WERI-Rb-1 (cell line): ENCODE measurements at places on chromosomes 7 and 10.

DNA sequence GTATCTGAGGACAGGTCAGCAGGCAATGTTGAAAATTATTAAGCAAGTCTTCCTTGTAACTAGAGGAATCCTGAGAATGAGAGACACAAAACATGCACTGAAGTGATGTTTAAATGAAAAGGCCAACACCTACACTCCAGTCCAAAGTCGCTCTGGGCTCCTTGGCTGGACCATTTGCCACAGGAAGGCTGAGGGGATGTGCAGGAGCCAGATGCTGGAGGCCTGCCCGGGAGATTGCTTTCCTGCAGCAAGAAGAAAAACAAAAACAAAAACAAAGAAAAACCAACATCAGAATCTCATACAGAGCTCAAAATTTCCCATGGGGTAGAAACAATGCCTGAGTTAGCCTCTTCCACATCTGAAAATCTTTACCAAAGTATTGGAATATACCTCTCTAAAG, 157.0 kb downstream of the DGKI start:
- DNase-seq: no peak

DNA sequence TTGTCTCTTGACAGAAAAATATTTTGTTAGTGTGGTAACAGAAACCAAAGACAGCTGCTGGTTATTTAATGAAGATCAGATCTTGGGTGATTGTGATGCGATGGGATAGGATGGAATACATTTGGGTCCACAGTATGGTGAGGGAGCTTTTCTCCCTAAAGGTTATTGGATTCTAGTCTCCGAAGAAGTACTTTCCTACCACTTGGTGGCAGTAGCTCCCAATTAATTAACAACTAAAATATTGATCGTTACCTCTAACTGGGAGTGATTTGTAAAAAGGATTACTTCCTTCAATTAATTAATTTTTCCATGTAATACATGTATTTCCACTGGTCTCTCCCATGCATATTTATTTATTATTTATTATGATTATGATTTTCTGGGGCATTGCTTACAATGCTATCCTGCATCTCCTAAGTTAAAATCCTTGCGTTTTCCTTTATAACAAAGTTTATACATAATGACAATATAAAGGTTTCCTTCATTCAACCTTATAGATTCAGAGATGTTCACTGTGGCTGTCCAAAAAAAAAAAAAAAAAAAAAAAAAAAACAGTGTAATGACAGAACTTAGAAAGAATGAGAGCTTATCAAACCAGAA, 25.6 kb downstream of the TMEM196 start:
- DNase-seq: no peak

DNA sequence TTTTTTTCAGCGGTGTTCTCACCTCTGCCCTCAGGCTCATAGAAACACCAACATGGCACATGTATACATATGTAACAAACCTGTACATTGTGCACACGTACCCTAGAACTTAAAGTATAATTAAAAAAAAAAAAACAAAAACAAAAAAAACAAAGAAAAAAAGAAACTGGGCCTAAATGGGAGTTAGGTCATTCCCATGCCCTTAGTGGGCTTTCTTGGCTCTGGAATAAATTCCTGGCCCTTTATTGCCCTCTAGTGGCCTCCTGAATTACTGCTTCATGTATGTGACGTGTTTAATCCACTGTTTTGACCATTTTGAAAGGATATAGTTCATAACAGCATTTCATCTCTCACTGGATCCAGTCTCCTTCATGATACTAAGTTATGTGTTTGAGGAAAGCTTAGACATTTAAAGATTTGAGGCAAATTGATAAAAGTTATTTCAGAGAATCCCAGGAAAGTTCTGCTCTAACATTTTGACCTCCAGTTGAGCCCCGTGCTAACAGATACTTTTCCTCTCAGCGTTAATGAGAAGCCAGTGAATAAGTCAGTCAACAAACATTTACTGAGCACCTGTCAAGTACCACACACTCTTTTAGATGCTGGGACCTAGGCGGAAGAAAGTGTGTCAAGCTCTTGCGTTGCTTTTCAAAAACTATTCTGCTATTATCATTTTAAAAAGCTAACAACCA, 54.7 kb upstream of the SYPL1 start:
- peak; percentile 49 for DNase-seq

GRCh38 chr10:110533149-110533548, 34.3 kb upstream of the SMC3 start:
- peak; percentile 78 for DNase-seq

DNA sequence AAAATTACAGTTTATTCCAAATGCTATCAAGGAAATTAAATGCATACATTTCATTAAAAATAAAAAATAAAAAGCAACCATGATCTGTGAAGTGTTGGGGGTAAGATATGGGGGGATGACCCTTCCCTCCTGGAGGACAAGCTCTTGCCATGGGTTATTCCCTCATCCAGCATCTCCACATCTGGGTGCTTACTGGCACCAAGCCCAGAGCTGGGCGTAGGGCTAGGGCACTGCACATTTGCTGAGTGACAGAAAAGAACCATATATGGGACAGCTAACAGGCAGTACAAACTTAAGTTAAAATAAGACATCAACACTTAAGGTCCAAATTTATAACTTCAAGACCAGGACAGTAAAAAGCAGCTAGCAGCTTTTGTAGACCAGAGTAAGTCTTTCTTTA, 10.2 kb downstream of the CCDC6 start:
- no peak for DNase-seq

DNA sequence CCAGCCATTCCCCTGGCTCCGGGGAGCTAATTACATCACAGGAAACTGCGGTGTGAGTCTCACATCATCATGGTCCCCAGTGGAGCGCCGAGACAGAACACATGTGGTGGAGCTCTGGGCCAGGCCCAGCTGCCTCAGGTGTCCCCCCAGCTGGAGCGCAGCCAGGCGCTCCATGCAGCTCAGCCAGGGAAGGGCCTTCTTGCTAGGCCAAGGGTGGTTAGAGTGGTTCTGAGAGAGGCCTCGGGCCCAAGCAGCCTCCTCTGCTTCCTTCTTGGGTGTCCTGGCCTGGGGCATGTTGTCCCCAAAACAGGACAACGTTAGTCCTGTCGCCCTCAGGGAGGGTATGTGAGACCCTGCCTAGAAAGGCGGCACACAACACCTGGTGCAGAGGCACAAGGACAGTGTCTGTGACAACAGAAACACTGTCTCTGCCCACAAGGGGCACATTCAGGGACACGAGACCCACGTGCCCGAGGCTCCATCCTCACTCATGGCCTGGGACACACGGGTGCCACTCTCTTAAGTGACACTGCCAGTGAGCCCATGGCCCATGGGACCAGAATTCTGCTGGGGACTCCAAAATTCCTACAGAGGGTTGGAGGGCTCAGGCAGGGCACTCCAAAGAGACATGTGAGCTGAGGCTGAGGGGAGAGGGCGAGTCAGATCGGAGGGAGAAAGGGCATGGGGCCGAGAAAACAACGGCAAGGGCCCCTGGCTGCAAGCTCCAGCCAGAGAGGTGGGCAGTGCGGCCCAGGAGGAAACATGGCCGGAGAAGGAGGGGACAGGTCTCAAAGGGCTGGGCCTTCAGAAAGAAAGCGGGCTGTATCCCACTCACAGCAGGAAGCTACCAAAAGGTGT, 37.0 kb upstream of the RET start:
- DNase-seq: no peak

DNA sequence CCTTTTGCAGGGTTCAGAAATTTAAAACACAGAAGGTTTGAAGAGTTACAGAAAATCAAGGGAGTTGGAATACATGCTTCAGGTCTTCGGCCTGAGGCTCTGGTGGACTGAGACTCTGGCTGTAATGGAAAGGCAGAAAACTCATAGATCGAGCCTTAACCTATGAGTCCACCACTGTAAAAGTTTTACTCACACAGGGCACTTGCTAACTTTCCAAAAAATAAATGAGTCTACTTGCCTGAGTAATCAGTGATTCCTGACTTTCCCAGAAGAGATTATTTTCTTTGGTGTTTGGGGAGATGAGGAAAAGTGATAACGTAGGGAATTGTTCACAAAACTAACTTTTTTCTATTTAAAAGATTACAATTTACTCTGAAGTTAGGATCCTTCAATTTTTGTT, 108.0 kb downstream of the MBL2 start:
- no peak for DNase-seq

GRCh38 chr7:17802056-17802455, 138.2 kb downstream of the SNX13 start:
- DNase-seq: no peak

DNA sequence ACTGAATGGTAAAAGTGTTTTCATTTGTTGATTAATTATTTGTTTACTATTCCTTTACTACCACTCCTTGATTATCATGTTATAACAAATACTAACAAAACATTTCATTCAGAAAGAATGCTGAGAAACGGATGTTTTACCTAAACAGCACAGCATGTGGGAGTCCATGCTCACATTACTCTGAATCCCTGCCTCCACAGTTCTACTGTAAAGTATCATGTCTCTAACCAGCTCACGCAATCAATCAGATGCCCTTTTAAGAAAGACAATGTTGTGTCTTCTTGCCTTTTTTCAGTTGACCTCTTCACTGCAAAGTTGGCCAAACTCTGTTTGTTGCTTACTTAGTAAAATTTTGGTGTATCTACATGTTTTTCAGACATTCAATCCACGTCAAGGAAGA, 232.5 kb upstream of the MDFIC start:
- no peak for DNase-seq
